Ecto neural progenitor cell (in vitro differentiated cells): ENCODE measurements at places on chromosomes 3 and 15.

DNA sequence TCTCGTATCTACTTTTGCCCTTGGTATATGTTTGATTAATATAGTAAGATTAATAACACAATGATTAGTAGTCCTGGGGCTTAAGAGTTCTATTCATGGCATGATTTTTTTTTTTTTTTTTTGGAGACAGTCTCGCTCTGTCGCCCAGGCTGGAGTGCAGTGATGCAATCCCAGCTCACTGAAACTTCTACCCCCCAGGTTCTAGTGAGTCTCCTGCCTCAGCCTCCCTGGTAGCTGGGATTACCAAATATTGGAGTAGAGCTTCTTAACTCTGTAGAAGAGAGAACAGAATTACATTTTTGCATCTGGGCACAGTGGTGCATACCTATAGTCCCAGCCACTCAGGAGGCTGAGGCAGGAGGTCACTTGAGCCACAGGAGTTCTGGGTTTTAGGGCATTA is 58.9 kb downstream of the RAB7A start:
- no peak for DNase-seq

- DNase-seq, result no peak
Measured at GRCh38 chr3:152516216-152516615, 247.5 kb downstream of the MBNL1 start.

DNA sequence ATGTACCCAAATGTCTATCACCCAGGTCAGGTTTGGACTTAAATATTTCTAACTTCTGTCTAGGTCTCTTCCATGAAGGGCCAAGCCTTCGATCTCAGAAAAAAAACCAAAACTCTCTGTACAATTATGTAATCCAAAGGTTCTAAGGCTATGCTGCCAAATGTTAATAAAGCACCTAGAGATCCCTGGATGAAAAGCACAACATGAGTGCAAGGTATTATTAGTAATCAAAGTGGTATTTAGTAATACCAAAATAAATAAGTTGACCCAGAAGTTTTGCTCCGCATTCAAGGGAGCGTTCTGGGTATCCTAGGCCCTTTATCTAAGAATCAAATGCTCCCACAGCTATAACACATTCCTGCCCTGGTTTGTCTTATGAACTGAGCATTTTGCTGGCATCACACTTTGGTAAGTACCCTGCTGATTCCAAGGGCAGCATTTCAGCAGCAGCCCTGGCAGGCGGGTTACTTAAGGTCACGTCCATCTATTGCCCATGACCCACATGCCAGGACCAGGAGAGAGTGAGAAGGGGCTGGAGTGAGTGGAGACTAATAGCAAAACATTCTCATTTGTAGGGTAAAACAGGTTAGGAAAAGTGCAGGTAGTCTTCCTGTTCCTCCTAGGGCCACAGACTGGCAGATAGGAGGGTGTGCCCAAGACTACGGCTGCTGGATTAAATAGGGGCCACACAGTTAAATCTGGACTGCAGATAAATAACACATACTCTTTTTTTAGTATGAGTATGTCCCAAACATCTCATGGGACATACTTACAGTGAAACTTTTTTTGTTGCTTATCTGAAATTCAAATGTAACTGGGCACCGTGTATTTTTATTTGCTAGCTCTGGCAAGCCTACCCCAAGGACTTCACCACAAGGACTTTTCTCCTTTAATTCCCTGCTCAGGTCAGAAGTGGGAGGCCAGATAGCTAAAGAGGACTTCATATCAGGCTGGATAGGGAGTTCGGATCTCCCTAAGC is 76.0 kb upstream of the SNRK start:
- no peak for DNase-seq

- no peak for DNase-seq
Measured at GRCh38 chr3:2810723-2811122, 299.5 kb downstream of the IL5RA start.

DNA sequence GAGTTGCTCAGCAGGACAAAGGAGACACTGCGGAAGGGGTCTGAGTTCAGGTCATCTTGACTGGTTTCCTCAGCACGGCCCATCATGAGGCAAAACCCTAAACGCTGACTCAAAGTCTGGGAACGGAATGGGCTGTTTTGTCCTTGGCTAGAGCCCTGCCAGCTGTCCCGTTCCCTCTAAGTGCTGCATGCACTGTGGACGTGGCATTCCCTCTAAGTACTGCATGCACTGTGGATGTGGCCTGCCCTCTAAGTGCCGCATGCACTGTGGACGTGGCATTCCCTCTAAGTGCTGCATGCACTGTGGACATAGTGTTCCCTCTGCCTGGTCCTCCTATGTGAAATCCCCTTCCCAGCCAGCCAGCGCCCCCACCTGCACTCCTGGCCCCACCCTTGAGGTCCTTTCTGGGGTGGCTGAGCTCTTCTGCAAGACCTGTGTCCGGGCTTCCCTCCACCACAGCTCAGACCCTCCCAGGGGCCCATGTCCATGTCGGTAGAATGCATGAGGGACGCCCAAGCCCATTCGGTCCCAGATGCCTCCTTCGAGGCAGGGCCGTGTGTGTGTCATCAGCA is 36.7 kb downstream of the TM2D3 start:
- DNase-seq, result no peak

- DNase-seq, result no peak
Measured at GRCh38 chr15:57948351-57949289, 116.9 kb downstream of the ALDH1A2 start.

DNA sequence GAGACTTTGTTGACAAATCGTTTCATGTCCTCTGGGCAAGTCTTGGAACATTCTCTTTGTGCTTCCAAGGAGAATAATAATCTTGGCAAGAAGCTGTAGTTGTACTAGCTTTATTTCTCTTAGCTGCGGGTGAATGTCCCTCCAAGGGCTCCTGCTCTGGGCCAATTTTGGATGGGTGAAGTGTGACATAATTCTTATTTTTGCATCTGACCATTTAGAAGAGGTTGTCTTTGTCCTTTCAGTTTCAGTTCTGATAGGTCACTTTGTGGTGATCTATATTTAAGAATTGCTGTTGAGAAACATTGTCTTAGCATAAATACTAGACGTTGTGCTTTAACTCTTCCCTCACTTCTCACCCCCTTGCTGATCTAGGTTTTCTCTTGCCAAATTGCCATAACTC is 164.8 kb upstream of the RORA start:
- no peak for DNase-seq

- no peak for DNase-seq
Measured at GRCh38 chr15:24696842-24697241, 21.3 kb downstream of the NPAP1 start.

DNA sequence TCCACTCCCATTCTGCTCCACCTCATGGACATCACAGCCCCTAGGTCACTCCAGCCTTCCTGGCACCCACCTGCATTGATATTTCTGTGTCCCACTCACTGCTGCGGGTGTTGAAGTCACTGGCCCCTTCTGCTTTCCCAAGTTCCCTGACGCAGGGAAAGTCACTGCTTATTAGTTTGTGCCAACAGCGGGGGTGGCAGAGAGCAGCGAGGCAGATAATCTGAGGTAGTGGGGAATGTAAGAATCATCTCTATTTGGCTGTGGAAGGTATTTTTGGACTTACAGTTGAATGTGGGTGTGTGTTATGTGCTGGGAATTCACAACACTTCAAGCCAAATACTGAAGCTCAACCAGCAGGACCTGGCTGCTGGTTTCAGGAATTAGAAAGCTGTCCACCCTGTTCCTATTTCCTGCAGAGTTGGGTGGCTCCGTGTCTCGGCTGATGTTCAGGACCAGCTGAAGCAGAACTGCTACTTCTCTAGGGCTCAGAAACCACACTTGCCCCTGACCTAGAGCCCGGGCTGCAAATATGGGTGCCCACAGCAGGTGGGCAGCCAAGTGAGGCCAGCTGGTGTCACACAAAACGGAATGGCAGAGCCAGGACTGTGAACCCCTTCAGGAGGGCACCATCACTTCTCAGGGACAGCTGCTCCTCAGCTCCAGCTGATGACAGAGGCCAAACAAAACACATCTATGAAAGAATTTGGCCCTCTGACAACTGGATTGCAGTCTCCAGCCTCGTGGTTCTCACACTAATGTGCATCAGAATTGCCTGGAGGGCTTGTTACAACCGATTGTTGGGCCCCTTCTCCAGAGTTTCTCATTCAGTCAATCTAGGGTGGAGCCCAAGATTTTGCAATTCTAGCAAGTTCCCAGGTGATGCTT is 57.7 kb downstream of the SEMA5B start:
- no peak for DNase-seq

- DNase-seq, result no peak
Measured at GRCh38 chr3:188906236-188906635, 265.5 kb upstream of the TPRG1 start.

GRCh38 chr15:22850055-22850454 is 11.6 kb downstream of the NIPA2 start:
- DNase-seq, result no peak

GRCh38 chr3:104604326-104605010 is 762.2 kb upstream of the ALCAM start:
- DNase-seq, result no peak
